ENCODE measurements at places on chromosomes 1 and 21.

- DNase-seq = no peak
Observed at GRCh38 chr1:91545506-91546300, 45.1 kb downstream of the CDC7 start.

DNA sequence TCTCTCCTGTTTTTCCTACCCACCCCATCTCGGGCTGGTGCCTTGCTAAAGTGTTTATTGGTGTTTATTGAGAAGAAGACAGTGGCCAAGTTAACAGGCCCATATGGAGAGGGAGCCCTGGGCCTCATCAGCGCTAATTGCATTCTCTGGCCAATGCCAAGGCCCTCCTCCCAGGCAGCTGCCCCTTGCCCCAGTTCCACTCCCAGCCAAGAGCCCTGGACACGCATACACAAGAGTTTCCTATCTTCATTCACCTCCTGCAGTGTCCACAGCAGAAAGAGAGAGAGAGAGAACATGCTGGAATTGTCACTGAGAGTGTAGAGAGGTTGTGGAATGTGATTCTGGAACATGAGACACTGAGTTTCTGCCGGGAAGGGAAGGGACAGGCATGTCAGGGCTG, 25.4 kb upstream of the VWA5B1 start:
- no peak for DNase-seq

- no peak for DNase-seq
Observed at GRCh38 chr1:179632868-179633267, 41.2 kb downstream of the TDRD5 start.

DNA sequence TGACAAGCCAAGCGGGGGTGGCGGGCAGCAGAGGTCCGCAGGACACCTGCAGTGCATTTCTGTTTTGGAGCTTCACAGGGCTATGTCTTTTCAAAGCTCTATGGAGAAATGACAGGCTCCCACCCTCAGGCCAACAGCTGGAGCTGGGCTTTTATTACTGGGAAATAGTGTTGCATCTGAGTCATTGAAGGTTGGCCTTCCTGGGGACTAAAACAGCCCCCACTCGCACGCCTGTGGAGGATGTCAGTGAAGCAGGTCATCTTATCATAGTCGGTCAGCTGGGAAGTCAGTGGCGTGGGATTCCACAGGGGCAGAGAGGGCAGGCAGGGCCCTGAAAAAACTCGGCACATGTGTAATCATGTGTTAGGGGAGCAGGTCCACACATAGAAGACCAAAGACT, 55.3 kb downstream of the NTPCR start:
- DNase-seq = no peak

DNA sequence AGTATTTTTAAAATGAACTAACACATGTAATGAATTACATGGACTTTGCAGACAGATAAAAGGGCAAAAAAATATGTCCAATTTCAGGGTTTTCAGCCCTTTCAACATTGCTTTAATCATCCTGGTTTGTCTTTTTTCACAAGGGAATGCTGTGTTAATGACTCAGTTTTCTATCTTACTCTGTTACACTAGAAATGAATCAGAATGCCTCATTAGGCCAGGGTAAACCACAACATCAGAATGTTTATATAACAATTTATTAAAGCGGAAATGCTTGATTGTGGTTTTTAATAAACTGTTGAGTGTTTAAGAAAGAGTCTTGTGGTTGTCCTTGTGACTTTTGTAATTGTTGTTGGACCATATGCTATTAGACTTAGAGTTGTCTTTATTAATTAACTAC, 13.5 kb downstream of the GORAB start:
- peak; percentile 74 for DNase-seq

- peak; percentile 74 for DNase-seq
Observed at GRCh38 chr1:33180911-33181890, 642 bp downstream of the TRIM62 start.

- peak; percentile 52 for DNase-seq
Observed at GRCh38 chr1:39405358-39405757, 86.1 kb upstream of the BMP8A start.

DNA sequence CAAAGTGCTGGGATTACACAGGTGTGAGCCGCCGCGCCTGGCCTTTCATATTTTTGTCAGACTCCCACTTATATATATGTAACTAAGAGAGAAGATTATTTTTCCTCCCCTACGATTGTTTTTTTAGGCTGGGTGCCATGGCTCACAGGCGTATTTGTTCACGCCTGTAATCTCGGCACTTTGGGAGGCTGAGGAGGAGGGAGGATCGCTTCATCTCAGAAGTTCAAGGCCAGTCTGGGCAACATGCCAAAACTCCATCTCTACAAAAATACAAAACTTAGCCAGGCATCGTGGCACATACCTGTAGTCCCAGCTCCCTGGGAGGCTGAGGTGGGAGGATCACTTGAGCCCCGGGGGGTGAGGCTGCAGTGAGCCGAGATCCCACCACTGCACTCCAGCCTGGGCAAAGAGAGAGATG, 23.9 kb upstream of the ITLN2 start:
- DNase-seq = no peak

- DNase-seq = no peak
Observed at GRCh38 chr21:35868005-35868868, 192.1 kb downstream of the SETD4 start.

DNA sequence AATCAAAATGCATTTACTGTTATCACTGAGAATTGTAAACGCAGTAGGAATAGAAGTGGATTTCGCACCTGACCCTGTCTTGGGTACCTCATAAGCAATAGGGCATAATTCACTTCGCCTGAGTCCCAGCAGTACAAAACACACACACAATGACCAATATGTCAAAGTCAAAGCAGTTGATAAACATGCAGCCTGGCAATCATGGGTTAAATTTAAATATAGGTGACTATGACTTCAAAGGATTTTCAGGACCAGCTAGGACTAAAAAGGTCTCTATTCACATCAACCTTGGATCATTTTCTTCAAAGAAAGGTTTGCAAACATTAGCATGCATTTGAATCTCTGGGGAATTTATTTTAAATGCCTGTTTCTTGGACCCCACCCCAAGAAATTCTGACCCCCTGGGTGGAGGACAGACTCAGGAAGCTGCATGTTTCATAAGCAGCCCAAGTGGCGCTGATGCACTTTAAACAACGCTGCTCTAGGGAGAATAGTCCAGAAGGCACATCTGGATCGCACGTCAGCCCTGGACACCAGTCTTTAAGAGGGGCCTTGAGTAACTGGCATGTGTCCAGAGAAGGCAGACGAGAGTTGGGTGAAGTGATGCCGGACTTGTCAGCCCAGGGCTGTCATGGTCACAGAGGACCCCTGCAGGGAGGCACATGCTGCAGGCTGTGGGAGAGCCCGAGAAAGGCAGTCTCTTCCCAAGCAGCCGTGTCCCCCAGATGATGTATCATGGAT, 55.7 kb upstream of the EFHD2 start:
- no peak for DNase-seq

DNA sequence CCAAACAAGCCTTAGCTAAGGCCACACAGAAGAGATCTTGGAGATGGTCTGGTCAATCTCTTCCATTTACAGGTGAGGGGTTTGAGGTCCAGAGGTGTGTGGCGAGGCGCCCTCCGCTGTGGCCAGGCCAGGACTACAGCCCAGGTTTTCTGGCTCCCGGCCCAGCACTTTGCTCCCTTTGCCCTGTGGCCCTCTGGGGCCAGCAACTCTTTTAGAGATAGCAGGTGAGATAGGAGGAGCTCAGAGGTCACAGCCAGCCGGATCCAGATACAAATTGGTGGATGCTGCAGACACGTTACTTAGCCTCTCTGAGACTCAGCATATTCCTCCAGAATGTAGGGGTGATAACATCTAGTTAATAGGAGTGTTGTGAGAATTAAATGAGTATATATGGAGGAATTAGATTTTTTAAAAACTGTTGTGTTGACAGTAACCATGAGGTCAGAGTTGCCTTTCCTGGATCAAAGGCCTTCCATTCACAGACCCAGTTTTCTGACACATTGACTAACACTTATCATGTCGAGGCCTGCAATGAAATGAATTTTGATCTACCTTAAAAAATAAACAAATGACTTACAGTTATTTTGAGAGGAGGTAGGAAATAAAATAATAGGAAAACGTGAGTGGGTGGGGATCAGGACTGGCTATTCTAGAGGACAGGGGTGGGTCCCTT, 16.6 kb downstream of the TEX35 start:
- DNase-seq = no peak

DNA sequence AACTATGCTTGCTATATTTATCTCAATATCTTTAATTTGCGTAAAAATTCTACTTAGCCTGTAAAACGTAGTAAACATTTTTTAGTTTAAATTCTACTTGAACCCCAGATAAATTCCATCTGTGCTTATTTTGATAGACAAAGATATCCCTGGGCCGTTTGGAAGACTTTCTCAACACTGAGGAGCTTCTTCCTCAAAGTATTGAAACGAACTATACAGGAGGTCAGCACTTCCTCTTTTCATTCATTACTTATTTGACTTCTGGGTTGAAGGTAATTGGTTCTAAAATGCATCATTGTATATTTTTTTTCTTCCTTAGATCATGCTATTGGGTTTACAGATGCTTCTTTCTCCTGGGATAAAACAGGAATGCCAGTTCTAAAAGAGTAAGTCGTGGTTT, 74.7 kb downstream of the HSPA13 start:
- no peak for DNase-seq

- DNase-seq = no peak
Observed at GRCh38 chr1:60886793-60887331, 195.5 kb upstream of the NFIA start.

- DNase-seq = no peak
Observed at GRCh38 chr1:8915446-8915845, 30.2 kb upstream of the CA6 start.

DNA sequence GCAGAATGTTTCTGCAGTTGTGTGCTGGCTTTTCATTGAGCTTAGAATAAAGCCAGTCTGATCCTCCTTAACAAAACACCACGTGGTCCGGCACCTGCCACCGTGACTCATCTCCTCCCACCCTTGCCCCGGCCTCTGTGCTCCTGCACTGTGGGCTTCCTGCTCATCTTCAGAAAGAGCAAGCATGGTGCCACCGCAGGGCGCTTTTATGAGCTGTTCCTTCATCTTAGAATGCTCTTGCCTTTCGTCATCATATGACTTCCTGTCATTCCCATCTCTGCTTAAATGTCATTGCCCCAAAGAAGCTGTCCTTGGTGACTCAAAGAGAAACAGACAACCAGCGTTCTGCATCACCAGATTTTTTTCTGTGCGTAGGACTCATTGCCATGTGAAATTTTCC, 117.8 kb downstream of the HHAT start:
- DNase-seq = no peak

- DNase-seq = no peak
Observed at GRCh38 chr1:29310616-29311180, 74.4 kb downstream of the PTPRU start.

DNA sequence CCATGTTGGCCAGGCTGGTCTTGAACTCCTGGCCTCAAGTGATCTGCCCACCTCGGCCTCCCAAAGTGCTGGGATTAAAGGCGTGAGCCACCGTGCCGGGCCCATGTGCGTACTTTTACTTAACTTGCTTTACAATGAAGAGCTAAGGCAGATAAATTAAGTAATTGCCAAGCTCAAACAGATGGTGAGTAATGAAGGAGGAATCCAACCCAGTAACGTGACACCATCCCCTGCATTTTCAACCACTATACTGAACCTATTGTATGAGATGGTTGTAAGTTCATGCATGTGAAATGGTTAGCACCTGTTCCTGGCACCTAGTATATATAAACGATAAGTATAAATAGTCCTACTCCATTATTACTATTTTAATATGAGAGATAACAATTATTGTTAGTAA, 588.0 kb upstream of the BEND5 start:
- no peak for DNase-seq

GRCh38 chr1:221711063-221711577, 30.8 kb downstream of the DUSP10 start:
- DNase-seq = no peak

DNA sequence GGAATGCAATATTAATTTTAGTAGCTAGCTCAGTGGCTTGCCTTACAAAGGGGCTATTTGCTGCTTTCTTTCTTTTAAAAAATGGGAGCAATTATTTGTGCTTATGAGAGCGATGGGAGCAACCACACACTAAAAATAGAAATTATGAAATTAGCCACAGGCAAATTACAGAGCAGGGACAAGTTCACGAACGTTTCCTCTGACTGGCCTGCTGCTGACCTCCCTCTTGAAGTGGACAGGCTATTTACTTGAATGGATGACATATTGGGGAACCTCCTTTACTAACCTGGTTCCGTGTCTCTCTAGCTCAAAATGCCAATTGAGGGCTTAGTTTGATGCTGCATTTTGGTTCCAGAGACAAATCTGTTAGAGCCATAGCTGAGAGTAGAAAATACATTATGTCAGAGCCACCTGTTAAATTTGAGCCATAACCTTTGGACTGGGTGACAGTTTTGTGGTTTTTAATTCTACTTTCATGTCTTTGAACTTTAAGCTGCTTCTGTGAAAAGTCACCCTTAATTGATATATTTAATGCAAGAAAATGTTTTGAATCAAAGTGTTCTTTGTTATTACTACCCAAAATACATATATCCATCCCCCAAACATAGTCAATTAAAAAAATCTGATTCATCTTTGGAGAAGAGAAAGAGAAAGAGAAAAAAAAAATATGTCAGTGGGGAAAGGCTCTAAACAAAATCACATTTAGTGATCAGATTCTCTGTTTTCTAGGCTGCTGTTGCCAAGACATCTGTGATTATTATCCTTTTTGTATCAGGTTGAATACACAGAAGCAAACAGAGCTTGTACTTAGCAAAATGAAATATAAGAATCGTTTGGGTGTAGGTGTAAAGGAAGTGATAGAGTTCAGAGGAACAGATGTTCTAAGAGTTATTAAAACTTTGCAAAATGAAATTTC, 351.9 kb downstream of the ADGRL2 start:
- DNase-seq = no peak

DNA sequence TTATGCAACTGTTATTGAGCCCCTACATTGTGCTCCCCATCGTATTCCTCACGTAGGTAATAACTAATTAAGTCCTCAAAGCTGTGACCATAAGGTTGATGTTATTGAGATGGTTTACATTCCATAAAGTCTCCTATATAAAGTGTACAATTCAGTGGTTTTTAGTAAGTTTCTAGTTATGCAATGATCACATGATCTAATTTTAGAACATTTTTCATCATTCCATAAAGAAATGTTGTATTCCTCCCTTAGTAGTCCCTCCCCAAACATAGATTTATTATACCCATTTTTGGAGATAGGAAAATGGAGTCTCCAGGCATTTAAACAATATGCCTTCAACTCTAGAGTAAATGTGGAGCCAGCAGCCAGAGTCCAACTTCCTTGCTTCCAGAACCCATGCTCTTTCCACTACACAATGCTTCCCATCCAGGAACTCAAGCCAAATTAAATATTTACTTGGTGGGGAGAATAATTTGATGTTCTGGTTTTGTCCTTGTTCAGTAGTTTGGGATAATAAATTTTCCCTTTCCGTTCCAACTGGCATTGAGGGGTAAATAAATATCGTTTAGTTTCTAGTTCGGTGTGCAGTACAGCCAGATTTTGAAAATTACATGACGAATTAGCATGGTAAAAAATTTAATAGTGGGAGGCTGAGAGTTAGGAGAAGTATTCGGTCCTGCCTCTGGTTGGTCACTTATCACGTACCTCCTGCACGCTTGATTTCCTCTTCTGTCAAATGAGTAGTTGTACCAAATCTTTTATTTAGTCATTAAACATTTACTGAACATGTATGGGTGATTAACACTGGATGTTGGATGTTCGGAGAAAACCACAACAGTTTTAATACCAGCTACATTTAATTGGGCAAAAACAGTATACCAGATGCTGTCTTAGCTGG, 66.3 kb downstream of the CACHD1 start:
- DNase-seq = no peak
